Fibroblast of skin of left biceps (primary cell): ENCODE measurements at places on chromosomes 2 and 18.

DNA sequence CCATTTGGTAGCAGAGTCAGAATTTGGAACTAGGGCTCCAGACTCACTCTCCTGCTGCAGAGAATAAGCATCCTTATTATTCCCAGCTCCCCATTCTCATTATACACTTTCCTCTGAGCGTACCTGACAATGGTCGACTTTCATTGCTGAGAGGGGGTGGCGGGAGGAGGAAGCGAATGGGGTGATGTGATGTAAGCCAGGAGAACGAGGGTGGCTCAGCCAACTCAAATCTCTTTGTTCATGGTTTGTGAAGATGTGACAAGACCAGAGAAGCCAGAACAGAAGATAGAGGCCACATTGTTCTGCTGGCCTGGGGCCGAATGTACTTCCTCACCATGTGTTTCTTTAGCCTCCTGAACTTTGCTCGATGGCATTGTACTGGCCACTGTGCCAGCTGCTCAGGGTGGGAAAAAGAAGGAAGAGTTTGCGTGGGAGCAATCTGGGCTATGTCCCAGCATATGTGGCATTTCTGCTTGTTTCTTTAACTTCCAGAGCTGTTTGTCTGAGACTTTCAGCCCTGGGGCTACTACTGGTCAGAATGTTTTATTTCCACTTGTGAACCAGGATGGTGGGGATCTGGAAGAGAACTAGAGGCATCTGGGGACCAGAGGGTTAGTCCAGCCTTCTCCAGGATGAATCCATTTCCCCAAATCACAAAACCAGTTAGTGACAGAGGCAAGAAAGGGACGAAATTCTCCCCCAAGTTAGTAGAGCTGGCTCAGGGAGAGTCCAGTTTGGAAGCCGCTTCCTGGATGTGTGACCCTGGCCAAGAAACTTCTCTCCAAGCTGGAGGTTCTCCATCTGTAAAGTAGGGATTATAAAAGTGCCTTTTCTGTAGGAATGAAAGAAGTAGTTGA is 62.6 kb downstream of the MOGAT1 start:
- DNase-seq: no peak

- no peak for DNase-seq
Measured at GRCh38 chr2:48089644-48090043, 183.3 kb upstream of the FBXO11 start.

- peak; percentile 23 for DNase-seq
Measured at GRCh38 chr2:24493713-24494112, 2.7 kb downstream of the NCOA1 start.

DNA sequence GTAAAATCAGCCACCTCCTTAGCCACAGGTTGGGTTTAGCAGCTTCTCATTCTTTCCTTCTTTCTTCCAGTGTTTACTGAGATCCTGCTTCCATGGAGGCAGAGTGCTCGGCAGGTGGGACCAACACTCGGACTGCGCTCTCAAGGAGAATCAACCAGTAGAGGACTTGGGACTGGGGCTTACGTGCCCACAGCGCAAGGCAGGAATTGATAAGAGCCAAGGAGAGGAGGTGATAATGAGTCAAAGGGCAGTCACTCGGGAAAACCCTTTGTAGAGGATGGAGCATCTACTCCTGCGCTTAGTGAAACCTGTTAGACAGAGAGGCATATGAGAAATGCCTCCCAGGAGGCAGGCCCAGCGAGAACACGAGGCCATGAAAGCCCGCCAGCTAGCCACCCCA is 2.9 kb upstream of the MRO start:
- no peak for DNase-seq

DNA sequence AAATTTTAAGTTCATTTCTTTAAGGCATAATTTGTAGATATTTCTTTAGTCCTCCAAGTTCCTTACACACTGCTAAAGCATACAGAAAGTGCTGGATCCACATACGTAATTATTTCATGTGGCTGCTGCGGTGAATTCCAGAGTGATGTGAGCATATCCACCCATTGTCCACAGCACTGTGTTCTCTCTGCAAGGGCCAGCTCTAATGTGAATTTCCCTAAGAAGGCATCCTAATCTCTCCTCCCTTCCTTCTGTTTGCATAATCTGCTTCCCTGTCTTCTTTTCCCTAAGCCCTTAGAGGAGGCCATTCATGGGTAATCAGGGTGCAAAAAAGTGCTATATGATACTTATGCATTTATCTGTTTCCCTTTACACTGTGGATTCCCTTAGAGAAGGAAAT is 57.2 kb downstream of the COBLL1 start:
- DNase-seq: no peak

DNA sequence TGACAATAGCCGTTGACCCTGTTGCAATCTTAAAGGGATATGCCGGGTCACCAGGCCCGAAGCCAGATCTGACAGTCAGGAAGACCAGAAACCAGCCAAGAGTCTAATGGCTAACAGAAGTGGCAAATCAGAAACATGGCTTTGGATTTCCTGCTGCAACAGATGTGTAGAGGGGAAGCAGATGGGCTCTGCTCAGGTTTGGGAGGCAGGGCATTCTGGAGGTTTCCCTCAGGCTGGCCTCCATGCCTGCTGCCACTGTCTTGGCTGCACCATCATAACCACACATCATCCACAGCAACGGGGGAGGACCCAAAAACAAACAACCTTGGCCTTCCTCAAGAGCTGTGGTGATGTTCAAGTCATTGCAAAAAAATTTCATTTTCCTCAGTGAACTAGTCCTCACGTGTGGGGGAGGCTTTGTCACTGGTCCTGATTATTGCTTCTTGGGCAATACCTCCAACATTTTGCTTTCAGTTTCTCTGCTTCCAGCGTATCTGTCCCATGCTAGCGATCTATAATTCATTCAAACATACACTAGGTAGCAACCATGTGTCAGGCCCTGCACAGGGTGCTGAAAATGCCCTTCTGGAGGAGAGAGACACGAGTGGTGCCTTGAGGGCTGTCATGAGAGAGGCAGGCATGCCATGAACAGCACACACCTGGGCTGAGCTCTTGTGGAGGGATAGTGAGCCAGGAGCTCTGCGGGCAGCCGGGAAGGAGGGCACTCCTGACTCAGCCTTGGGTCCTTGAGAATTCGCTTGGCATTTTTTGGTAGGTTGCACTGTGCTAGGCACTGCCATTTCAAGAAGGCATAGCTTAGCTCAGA is 48.2 kb upstream of the LGALSL start:
- DNase-seq: peak; percentile 68

DNA sequence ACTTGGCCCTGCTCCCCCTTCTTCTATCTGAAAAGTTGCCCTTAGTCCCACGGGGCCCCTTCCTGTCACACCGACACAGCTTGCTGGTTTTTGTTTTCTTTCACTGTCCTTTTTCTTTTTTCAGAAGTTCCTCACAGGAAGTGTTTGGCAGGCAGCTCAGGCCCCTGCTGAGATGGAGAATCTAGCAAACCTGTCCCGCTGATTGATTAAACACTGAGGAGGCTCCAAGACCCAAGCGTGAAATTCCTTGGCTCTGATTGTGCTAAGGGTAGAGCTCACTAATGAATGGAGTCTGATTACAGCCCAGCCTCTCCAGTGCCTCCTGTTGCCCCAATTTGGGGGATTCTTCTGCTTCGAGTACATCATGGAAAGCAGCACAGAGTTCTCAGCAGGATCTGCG is 365.9 kb upstream of the MEX3C start:
- no peak for DNase-seq

- no peak for DNase-seq
Measured at GRCh38 chr2:170297496-170297895, 119.5 kb downstream of the MYO3B start.

DNA sequence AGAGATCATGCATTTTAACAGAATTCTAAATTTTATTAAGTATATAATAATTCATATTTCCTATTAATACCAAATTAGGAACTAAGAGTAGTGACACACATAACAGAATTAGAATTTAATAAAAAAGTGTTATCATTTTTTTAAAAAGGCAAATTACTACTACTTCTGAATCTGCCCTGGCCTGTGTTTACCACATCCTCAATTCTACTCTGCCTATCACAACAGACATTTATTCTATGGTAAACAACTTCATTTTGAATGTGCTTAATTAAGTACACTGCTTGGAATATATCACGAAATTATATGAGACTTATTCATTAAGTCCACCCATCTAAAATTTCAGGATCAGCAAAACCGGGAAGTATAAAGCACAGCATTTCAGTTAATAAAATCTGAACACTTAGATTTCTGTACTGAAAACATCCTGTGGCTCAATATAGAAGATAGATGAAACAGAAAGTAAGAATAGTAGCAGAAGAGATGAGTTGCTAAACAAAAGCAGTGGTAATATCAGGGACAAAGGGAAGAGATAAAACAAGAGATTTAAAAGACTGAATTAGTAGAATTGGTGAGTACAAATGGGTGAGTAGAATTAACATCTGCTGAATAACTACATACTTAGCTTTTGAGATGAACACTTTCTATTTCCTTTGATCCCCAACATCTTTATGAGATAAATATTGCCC is 3.7 kb downstream of the SMC6 start:
- no peak for DNase-seq

GRCh38 chr2:11309706-11310105 is 34.7 kb downstream of the ROCK2 start:
- DNase-seq: no peak

DNA sequence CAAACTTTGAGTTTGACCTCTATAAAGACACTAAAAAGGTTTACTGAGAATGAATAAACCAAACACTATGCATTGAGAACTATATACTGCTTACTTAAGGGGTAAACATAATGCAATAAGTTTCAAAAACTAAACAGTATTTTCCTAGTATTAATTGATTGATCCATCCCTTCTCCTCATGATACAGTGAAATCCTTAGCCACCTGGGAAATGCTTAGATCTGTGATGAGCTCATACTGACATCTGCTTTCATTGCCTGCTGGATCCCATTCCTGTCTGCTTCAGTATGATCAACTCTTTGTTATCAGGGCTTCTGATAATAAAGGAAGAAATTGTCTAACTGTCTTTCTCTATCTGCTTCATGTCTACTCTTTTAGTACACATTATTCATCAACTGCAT is 74.9 kb upstream of the UBE2E3 start:
- DNase-seq: no peak

DNA sequence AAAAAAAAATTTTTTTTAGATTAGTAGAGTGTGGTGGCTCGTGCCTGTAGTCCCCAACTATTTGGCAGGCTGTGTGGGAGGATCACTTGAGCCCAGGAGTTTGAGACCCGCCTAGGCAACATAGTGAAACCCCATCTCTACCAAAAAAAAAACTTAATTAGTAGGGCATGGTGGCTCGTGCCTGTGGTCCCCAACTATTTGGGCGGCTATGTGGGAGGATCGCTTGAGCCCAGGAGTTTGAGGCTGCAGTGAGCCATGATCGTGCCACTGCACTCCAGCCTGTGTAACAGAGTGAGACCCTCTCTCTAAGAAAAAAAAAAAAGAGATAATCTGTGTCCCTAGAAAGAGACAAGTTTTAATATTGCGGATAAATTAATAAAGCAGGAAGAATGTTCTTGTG is 8.8 kb downstream of the GPR55 start:
- DNase-seq: no peak

DNA sequence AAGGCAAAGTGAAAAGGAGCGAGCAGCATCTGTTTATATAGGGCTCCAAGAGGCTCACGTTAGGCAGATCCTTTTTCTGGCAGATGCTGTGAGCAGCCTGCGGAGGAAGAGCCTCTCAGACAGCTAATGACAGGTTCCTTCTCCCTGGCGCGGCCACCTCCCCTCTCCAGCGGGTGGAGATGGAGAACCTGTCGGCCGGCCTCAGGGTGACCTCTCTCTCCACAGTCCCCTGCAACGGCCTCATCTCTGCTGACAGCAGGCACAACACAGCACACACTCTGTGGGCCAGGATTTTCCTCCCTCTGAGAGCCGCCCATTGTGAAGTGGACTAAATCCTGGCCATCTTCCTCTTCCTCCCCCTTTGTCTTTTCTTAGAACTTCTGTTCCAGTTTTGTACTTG is 119.8 kb downstream of the PRKCE start:
- DNase-seq: no peak

- peak; percentile 97 for DNase-seq
Measured at GRCh38 chr18:6776188-6776587, 46.7 kb downstream of the ARHGAP28 start.

DNA sequence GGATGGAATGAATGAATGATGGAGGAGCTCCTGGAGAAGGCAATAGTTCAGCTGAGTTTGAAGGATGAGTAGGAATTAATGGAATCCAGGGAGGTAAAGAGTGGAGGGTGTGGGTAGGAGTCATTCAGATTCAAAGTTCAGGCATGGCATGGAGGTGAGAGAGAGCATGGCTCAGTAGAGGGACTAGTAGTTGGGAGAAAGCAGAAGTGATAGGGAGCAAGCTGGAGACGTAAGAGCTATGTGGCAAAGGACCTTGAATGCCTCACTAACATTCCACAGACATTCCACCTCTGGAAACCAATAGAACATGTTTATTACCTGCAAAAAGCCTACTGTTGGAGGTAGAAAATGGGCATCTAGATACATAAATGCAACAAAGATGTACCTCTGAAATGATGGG is 170.1 kb downstream of the HAUS1 start:
- no peak for DNase-seq

DNA sequence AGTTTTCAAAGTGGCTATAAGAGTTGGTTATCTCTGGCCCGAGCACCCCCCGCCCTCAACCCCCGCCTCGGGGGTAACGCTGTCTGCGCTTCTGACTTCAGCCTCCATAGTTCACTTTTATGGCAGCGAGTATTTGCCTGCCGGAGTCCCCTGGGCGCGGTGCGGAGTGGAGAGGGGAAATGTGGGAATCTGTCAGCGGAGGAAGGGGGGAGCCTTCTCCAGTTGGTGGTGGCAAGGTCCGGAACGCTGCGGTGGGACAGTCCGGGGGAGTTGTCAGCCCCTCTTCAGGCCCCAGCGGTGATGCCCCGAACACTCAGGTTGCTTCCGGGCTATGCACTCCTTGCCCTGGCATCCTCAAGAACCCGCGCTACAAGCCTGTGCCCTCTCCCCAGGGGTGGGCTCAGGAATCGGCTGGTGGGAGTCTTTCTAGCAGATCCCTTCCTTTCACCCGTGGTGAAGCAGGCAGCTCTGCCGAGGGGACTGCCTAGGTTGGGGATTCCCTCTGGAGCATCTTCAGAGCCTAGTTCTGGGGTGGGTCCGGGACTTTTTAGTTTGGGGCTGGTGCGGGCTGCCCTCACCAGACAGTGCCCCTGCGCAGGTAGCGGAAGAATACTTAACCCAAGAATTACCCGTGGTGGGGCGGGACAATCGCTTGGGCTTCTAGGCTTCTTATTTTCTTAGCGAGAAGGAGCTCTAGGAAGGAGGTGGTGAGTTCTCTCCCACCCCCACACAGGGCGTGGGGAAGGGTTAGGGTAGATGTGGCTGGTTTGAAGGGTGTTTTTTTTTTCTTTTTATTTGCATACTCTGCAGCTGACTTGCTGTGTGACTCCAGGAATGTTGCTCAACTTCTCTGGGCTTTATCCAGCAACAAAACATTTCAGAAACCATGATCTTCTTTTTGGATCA is 1.6 kb downstream of the ATOH8 start:
- DNase-seq: no peak

DNA sequence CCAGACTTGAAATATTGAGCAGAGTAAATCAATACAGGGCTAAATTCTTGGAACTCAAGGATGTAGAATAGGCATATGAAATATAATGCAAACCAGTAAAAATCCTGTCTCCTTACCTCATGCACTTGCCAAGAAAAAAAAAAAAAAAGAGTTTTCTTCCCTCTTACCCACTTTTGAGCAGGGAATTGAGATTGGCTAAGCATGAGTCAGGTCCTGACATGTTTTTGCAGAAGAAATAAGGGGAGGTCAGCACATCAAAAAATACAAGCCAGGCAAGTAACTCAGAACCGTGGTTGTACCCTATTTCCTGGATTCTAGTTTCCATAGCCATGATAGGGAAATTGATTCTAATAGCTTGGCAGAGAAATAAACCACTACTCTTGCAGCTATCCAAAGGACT is 1526.7 kb downstream of the LRP1B start:
- no peak for DNase-seq
